Effector memory CD4-positive, alpha-beta T cell (primary cell): ENCODE measurements at places on chromosomes 5 and 9.

GRCh38 chr5:170300361-170301013 is 2.9 kb upstream of the LCP2 start:
- no peak for DNase-seq

DNA sequence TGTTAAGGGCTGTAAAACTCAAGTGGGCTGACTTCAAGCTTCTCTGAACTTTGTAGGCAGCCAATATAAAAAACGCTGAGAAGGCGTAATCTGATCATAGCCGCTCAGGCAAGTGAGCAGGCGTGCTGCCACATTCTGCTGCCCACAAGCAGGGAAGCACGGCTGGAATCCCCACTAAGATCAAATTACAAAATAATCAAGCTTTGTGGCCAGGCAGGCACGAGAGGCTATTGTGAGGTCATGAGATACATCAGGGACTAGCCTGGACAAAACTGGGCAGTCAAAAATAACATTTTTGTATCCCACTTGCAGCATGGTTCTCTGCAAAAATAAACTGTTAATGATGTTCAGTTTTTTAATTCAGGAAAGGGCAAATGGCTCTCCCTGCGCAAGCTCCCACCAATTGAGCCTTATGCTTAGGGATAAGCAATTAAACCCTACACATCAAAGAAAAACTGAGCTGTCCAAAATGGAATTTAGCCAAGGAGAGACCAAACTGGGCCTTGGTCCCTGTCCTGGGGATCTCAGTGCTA is 64.0 kb downstream of the POU5F2 start:
- DNase-seq: no peak

GRCh38 chr9:88673886-88674285 is 138.9 kb downstream of the NXNL2 start:
- no peak for DNase-seq

GRCh38 chr5:117803533-117803932 is 1184.8 kb downstream of the DTWD2 start:
- no peak for DNase-seq

DNA sequence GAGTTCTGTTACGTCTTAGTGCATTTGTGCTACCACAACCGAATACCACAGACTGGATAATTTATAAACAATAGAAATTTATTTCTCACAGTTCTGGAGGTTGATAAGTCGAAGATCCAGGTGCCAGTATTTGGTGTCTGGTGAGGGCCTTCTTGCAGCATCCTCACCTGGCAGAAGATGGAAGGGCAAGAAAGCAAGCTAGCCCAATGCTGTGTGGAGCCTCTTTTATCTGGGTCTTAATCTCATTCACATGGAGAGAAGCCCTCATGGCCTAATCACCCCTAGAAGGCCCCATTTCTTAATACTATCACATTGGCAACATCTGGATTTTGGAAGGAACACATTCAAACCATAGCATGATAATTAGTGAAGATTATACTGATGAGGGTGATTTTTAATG is 159.3 kb downstream of the CHSY3 start:
- DNase-seq: no peak

- no peak for DNase-seq
Observed at GRCh38 chr9:21580636-21581378, 98.7 kb upstream of the IFNE start.
